ENCODE measurements at places on chromosomes 7 and 10. TPM values are rescaled to one million over a fixed set of nuclear protein-coding genes. Genes with fewer than 3 reads are reported as not detected.

The PRSS2 gene
- polyA plus RNA-seq, result 25,162 TPM

The KCP gene
- polyA plus RNA-seq, result 0.33 TPM

The CARD11 gene
- 2.2 TPM for polyA plus RNA-seq

The CAMK2B gene
- polyA plus RNA-seq, result 11.6 TPM

The KNDC1 gene
- 1.8 TPM for polyA plus RNA-seq

The NUDT13 gene
- 2.4 TPM for polyA plus RNA-seq

The STAG3 gene
- polyA plus RNA-seq, result 0.99 TPM

The SUV39H2 gene
- polyA plus RNA-seq, result 1.1 TPM

The C10orf143 gene
- 7.1 TPM for polyA plus RNA-seq

The GTPBP10 gene
- 10.2 TPM for polyA plus RNA-seq

The ACHE gene
- polyA plus RNA-seq, result 4.1 TPM

The DDX50 gene
- polyA plus RNA-seq, result 9.1 TPM

The TFR2 gene
- polyA plus RNA-seq, result 1.1 TPM

The GTF2IRD2 gene
- 19.0 TPM for polyA plus RNA-seq

The SNX10 gene
- polyA plus RNA-seq, result 5.0 TPM

The GPRIN2 gene
- polyA plus RNA-seq, result 6.0 TPM

The PTPN20 gene
- polyA plus RNA-seq, result 3.2 TPM

The AZGP1 gene
- polyA plus RNA-seq, result 362 TPM

The HMX2 gene
- polyA plus RNA-seq, result 0.19 TPM

The TMEM229A gene
- polyA plus RNA-seq, result 0.12 TPM

The ASB4 gene
- polyA plus RNA-seq, result 0.30 TPM

The KLLN gene
- polyA plus RNA-seq, result 0.23 TPM

The ZNF12 gene
- polyA plus RNA-seq, result 7.2 TPM

The MEST gene
- polyA plus RNA-seq, result 21.2 TPM

The UNCX gene
- not detected for polyA plus RNA-seq

The AKR1C4 gene
- polyA plus RNA-seq, result 0.07 TPM

The CTNNA3 gene
- 0.15 TPM for polyA plus RNA-seq

The CUL2 gene
- polyA plus RNA-seq, result 3.6 TPM

The PDK4 gene
- 71.3 TPM for polyA plus RNA-seq

The TRIM8 gene
- 53.2 TPM for polyA plus RNA-seq

The CPN1 gene
- not detected for polyA plus RNA-seq

The SKIDA1 gene
- 0.23 TPM for polyA plus RNA-seq

The PPP1R17 gene
- not detected for polyA plus RNA-seq

The TMEM130 gene
- 3.7 TPM for polyA plus RNA-seq

The ACBD7 gene
- not detected for polyA plus RNA-seq

The FAS gene
- 1.4 TPM for polyA plus RNA-seq

The PAX4 gene
- 0.42 TPM for polyA plus RNA-seq

The AGMO gene
- polyA plus RNA-seq, result 0.19 TPM

The ZNF92 gene
- polyA plus RNA-seq, result 2.7 TPM

The FAM25G gene
- not detected for polyA plus RNA-seq

The GCK gene
- polyA plus RNA-seq, result 6.9 TPM

The CD36 gene
- polyA plus RNA-seq, result 25.0 TPM
